Fibroblast of skin of back (primary cell): ENCODE measurements at places on chromosomes 1 and 21.

DNA sequence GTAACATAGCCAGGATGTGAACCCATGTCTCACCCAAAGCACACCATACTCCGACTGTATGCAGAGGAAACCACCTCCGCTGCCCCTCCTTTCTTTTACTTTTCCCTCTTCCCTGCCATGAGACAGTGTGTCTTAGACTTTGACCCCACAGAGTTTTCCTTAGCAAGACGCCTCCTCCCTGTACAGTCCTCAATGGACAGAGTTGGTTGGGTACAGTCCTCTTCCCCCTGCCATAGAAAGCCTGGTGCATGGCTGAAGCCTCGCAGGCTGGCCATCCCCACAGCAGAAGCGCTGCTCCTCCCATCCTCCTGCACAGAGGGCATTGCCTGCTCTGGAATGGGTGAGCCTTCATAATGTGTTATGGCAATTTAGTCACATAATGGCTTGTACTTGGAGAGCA lies 127.9 kb downstream of the PLPP3 start:
- no peak for DNase-seq

DNA sequence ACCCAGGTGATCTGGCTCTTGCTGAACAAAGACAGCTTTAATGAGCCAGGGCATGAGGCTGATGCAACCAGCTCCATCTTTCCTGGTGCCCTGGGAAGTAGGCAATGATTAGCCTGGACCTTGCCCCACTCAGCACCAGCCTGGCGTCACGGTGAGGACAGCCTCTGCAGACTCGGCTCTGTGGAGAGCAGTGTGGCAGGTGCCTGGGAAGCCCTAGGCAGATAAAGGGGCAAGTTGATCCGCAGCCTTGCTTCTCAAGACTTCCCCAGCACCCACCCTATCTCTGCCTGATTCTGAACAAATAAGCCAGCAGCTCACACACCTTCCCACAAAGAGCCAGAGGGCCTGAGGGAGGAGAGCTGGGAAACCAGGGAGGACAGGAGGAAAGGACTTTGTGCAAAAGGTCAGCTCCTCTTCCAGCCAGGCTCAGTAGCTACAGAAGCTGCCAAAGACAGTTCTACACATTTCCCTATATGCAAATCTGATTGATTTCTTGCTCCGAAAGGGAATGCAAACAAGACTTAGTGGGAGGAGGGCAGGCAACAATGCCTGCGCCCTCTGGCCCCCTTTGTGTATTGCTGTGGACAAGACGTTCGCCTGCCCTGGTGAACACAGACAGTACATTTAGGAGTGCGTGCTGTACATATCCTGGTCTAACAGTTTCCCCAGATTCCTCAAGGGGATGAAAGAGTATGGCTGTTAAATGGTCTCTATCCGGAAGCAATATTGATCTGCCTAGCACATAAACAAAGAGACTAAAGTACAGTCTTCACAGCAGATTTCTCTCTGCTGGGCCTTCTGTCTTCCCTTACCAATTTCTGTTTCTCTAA lies 63.8 kb downstream of the BCAR3 start:
- no peak for DNase-seq

DNA sequence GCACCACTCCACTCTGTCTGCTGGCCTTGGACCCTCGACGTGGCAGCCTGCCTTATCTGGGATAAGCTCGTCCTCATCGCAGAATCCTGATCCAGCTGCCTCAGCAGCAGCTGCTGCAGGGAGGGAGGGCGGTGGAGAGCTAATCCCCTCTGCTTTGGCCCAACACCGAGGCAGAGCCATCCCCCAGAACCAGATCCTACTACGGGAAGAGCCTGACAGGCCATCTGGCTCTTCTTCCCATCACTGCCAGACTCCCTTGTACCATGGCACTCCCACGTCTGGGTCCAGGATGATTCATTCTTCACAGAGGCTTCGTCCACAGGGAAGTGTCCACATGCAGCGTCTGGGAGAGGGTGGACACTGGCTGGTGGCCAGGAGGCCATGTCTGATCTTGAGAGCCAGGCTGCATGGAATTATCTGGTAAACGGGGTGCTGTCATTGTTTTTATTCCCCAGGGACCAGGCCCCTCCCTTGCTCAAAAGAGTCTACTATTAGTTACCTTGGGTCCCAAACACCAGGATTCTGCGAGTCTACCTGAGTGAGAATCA lies 14.6 kb upstream of the PKP1 start:
- DNase-seq = peak; percentile 93

GRCh38 chr1:213821175-213821942 lies 166.4 kb upstream of the PROX1 start:
- no peak for DNase-seq

- DNase-seq = no peak
These were observed 144.7 kb downstream of the PCBP3 start for GRCh38 chr21:45788198-45788597.

- no peak for DNase-seq
These were observed 24.8 kb downstream of the NOS1AP start for GRCh38 chr1:162094271-162094670.

GRCh38 chr1:160567858-160568682 lies 11.2 kb downstream of the CD84 start:
- DNase-seq = no peak
